H54 (cell line): ENCODE measurements at places on chromosomes 16 and 17.

- DNase-seq: no peak
Measured at GRCh38 chr16:69486724-69487123, 62.3 kb downstream of the CYB5B start.

DNA sequence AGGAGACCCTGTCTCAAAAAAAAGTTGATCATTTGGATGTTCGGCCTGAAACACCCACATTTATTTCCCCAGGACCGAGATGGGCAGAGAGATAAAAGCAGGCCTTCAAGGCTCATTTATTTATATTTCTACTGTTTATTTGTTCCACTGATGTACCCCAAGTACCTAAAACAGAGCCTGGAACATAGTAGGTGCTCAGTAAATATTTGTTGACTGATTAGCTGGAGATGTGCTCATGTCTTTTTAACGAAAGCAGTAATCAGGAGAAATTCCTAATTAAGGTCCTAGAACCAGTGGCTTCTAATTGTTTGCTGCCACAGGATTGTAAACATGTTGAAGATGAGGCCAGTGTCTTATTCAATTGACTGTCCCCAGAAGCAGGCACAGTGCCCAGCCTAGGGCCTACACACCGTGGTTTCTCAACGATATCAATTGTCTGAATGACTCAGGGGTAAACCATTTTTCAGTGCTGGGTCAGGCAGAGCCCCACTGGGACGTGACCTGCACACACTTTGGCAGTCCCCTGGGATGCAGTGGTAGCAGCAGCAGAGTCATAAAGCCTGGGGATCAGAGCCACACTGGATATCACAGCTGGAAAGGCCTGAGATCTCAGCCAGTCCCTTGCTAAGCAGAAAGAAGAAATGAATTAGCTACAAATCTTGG, 34.8 kb downstream of the SOST start:
- peak; percentile 88 for DNase-seq

- DNase-seq: no peak
Measured at GRCh38 chr17:6560496-6560895, 4.1 kb upstream of the PITPNM3 start.

- no peak for DNase-seq
Measured at GRCh38 chr16:177394-177822, 928 bp downstream of the HBA1 start.

GRCh38 chr16:19809121-19809635, 75.5 kb downstream of the GPRC5B start:
- no peak for DNase-seq

- DNase-seq: no peak
Measured at GRCh38 chr17:21177401-21177800, 36.6 kb downstream of the TMEM11 start.

GRCh38 chr17:43832168-43832975, 574 bp downstream of the MPP3 start:
- peak; percentile 80 for DNase-seq

DNA sequence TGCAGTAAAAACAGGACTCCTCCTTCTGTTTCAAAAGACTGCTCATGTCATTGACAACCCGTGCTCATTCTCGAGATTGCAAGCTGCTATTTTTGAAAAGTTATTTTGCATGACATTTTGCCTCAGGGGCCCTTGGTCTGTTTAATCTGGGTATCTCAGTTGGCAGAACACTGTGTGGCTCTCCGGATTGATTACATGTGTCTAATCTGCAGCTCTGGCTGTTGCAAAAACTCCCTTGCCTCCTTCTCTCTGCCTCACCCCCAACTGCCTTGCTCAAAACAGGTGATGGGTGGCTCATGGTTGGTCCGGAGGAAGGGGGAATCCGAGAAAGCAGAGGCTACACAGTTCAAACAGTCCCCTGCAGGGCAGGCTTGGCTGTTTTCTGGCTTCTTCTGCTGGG, 25.3 kb downstream of the GINS3 start:
- no peak for DNase-seq

- peak; percentile 98 for DNase-seq
Measured at GRCh38 chr17:82003411-82004381, 19.0 kb downstream of the CENPX start.

GRCh38 chr16:84851192-84852127, 31.7 kb downstream of the CRISPLD2 start:
- peak; percentile 90 for DNase-seq

- no peak for DNase-seq
Measured at GRCh38 chr16:19837331-19837980, 47.2 kb downstream of the GPRC5B start.

DNA sequence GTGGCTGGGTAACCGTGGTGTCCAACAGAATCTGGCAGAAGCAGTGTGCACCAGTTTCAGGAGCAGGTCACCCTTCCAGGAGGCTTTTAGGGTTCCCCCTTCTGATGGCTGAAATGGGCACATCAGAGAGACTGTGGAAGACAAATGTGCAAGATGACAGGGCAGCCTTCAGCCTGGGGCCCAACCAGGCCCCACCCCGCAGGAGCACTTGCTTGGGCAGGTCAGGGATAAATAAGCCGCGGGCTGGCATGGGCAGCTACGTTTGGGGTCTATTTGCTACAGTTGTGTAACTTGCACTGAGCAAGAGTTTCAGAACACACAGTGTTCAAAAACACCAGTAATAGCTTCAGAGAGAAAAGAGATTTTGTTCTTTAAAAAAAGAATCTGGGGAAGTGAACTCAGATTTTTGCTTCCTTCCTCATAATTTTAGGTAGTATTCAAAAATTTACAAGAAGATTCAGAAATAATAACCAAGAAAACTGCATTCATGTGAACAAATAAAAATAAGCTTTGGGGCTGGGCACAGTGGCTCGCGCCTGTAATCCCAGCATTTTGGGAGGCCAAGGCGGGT, 44.9 kb upstream of the BAHCC1 start:
- no peak for DNase-seq

DNA sequence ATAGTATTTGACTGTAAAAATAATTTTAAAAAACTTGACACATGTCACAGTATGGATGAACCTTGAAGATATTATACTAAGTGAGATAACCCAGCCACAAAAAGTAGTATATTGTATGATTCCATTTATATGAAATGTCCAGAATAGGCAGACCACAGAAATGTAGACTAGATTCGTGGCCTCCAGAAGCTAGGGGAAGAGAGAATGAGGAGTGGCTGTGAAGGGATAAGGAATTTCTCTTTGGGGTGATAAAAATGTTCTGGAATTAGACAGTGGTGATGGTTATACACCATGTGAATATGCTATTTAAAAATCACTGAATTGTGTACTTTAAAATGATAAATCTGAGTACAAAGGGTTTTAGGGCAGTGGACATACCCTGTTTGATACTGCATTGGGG, 253.1 kb upstream of the DYNLRB2 start:
- no peak for DNase-seq

GRCh38 chr17:44906763-44907728, 7.8 kb upstream of the EFTUD2 start:
- DNase-seq: no peak

DNA sequence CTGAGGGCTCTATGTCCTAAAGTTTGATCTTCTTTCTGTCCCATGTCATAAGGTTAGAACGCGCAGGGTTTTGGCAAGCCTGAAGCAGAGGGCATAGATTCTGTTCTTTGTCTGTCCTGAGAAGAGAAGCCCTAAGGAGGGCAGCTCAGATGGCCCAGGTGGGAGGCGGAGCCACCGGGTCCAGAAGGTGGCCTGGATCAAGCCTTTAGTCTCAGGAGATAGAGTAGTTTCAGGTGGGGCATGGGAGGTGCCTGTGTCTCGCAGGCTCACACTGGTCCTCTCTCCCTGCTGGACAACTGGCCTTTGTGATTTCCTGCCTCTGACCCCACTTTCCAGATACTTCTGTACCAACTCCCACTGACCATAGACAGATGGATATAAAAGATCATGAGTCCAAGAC, 44.2 kb upstream of the DNAJA2 start:
- DNase-seq: no peak

DNA sequence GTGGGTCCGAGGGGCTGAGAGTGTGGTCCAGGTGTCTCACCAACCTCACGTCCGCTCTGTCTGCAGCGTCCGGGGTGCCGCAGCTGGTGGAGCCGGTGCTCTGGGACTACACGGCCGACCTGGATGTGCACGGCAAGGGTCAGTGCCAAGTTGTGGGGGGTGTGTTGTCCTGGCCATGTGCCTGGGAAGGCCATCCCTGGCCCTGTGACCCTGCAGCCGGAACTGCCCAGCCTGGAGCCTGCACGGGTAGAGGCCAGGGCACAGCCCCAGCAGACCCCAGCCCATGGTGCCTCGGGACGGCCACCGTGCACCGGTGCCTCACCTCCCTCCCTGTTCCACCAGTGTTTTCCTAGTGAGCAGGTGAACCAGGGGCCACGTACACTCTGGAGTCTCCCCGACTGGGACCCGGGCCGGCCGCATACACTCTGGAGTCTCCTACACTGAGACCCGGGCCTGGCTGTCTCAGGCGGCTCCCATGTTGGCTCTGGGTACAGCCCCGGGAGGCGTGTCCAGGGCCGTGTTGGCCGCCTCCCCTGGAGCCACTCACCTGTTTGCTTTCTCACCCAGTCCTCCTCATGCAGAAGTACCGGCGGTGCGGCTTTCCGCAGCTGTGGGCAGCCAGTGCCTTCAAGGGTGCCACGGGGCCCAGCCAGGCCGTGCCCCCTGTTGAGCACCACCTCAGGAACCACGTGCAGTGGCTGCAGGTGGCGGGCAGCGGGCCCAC, 13.8 kb downstream of the CYBC1 start:
- DNase-seq: no peak

DNA sequence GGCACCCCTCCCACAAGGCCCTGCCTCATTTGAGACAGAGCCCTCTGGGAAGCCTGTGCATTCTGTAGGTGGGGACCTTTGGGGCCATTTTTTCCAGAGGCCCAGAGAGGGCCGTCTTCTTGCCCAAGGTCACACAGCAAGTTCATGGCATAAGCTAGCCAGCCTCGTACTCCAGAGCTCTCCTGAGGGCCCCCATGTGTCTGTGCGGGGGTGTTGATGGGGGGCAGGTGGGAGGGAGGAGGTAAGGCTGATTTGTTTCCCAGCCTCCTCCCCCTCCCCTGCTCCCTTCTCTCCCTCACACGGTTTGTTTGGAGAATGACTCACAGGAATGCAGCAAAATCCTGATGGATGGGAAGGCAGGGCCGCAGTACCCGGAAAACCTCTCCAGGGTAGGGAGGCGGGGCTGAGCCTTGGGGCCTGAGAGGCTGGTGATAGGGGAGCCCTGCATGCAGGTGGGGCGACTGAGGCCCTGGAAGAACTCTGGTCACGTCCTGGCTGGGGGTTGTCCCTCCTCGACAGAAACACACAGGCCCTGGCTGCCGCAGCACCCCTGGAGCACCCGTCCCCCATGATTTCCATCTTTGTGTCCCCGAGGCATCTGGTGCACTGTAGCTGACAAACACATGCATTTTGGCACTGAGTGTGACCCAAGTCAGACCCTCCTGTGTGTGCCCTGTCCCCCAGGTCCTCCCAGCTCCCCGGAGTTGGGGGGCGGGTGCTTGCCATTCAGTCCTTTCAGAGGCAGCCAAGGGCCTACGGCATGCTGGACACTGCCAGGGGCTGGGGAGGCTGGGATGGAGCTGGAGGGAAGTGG, 29.7 kb downstream of the RAI1 start:
- peak; percentile 100 for DNase-seq

GRCh38 chr16:60818465-60818864, 1217.8 kb downstream of the CDH8 start:
- DNase-seq: no peak

DNA sequence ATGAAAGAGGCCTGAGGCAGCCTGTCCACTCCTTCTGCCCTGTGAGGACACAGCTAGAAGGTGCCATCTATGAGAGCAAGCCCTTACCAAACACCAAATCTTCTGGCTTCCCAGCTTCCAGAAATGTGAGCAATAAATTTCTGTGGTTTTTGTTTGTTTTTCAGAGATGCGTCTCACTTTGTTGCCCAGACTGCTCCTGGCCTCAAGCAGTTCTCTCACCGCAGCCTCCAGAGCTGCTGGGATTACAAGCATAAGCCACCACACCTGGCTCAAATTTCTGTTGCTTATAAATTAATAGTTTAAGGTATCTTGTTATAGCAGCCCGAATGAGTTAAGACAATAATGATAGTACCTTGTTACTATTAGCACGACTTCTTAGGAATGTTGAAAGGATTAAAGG, 12.5 kb upstream of the SLC16A11 start:
- DNase-seq: no peak

DNA sequence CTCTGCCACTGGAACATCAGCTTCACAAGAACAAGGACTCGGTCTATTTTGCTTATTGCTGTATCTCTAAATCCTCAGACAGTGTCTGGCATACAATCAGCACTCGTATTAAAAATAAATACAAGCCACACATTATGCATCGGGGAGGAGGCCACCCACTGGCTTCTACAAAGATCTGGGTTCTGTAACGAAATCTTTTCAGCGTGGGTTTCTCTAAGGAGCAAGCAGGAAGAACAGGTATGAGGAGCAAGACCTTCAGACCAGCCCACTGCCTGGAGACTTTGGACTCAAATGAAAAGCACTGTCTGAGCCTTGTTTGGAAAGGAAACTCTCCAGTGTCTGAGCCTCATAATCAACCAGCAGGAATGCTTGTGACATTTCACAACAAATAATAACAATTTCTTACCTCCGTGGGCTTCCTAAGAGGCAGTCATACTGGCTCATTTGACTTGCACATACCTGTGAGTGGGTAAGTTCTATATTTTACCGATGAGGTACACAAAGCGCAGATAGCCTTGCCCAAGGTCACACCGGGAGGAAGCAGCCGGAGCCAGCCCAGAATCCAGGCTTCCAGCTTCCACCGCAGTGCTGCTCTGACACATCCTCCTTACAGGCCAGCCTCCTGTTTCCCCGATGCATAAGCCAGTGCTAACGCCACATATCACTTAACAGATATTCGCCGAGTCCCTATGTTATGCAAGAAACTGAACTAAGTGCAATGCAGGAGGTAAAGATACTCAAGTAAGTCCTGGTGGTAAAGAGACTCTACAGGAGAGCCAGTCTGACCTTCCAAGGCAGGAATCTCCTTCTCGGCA, 118.6 kb upstream of the TNRC6C start:
- DNase-seq: no peak

DNA sequence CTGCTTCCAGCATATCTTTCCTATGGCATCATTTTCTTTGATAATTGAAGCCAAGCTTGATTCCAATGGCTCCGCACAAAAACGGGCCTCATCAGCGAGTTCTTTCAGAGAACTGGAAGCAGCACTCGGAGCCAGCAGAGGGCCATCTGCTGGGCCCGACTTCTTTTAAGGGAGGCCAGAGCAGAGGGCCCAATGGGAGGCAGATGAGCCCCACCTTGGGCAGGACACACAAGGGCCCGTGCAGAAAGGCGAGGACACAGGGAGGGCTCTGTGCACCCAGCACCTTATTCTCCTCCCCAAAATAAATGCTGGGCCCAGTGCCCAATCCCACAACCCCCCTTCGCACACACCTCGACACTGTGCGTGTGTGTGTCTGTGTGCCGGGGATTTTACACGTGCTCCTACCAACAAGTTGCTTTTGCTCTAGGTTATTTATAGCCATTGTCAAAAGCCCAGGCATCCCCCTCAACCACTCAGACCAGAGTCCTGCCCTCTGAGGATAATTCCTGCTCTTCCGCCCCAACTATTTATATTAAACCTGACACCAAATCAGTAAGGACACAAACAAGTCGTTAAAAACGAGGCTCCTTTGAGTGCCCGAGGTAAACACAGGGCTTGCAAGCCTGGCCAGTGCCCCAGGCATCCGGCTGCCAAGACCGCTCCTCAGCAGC, 6.8 kb downstream of the AXIN2 start:
- DNase-seq: no peak

GRCh38 chr16:51453251-51453650, 302.2 kb upstream of the SALL1 start:
- no peak for DNase-seq

GRCh38 chr17:77213778-77214132, 73.0 kb downstream of the SEC14L1 start:
- DNase-seq: no peak

- DNase-seq: peak; percentile 88
Measured at GRCh38 chr16:27222249-27223225, 19.2 kb downstream of the KDM8 start.

GRCh38 chr16:88784074-88784855, 755 bp downstream of the PIEZO1 start:
- DNase-seq: no peak
